ENCODE measurements at places on chromosomes 6 and 20.

DNA sequence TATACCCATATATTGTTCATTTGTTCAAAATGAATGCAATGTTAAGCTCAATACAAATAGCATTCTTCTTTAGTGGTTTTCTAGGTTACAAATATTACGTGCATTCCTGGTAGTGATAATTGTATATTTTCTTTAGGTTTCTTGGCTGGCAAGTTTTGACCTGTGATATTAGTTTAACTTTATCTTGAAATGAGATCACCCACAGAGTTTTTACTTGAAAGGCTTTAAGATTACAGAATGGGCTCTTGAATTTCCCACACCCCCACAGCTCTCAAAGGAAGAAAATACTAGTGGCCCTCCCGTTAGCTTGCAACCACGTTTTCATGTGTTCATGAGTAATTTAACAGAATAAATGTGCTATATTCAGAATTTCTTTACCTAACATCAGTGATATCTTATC is 1315.5 kb upstream of the GJE1 start:
- DNase-seq = no peak

DNA sequence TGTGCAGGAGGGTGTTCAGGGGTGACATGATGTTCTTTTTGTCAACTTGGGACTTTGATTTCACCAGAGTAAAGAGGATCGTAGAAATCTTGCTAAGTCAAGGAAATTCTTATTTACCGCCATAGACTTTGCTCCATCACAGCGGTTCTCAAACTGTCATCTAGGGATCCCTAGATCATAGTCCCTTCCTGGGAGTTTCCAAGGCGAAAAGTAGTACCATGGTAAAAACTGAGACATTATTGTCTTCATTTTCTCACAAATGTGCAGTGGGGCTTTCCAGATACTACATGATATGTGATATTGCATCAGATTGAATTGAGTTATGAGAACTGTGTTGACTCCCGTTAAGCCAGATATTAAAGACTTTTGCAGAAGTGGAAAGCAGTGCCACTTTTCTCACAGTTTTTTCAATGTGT is 79.7 kb downstream of the JARID2 start:
- no peak for DNase-seq

- DNase-seq = no peak
These were observed 6.5 kb downstream of the PEDS1 start for GRCh38 chr20:50146732-50147662.

DNA sequence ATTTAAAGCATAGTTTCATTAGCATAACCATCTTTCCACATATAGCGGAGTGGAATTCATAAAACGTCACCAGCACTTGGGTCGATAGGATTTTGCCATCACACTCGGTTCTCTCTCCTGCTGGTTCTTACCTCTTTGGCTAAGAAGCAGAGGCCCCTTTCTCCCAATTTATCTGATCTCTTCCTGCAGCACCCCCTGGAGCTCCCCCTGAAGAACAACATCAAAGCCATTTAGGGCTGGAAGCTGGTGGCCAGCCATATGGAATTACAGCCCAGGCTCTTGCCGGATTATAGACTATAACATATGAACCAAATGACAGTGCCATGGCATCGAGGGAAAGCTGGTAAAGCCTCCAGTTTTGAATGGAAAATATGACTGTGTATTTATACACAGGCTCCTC is 6.4 kb upstream of the KIF6 start:
- no peak for DNase-seq

DNA sequence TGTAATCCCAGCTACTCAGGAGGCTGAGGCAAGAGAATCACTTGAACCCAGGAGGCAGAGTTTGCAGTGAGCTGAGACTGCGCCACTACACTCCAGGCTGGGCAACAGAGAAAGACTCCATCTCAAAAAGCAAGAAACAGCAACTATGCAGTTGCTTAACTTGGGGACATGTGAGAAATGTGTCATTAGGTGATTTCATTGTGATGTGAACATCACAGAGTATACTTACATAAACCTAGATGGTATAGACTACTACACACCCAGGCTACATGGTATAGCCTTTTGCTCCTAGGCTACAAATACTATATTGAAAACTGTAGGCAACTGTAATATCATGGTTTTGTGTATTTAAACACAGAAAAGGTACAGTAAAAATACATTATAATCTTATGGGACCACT is 3.3 kb upstream of the COQ3 start:
- DNase-seq = no peak

GRCh38 chr6:106077170-106077569 is 9.0 kb upstream of the PRDM1 start:
- no peak for DNase-seq

- no peak for DNase-seq
These were observed 138.1 kb downstream of the RFPL4B start for GRCh38 chr6:112485120-112485826.

- no peak for DNase-seq
These were observed 65.4 kb downstream of the FILIP1 start for GRCh38 chr6:75428204-75428603.

DNA sequence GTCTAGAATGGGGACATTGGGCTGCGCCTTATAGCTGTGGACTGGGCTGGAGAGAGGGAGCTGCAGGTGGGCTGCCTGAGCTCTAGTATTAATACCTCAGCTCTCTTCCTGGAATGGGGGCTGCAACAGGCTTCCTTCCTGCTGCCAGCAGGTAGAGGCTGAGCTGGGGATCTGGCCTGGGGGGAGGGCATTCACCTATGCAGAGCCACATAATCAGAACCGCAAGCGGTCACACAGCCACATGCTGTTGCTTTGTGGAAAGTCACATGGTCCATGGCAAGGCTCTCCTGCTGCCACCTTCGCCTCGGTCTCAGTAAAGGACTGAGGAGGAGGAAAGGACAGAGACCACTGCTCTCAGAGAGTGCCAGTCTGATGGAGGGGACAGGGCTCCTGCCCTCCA is 35.7 kb downstream of the ITPR3 start:
- no peak for DNase-seq

Measured in AG10803 (cell line).